OCI-LY7 (cell line): ENCODE measurements at places on chromosomes 7 and 10. TPM values are rescaled to one million over a fixed set of nuclear protein-coding genes. Genes with fewer than 3 reads are reported as not detected.

DNA sequence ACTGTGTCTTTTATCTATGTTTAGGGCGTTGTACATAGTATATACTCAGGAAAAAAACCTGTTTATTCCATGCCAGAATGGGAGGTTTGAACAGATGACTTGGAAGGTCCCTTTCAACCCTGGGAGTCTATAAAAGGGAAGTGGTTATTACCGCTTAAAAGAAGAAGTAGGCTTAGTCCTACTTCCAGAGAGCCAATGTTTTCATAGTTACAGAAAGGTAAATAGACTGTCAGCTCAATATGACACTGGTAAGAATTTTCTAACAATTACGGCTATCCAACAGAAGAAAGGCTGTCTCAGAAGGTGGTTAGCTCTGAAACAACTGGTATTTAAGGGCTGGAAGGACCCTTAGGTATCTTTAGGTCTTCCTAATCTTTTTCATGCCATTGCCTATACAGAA is 1.1 kb upstream of the TFAM start:
- peak; percentile 51 for DNase-seq

DNA sequence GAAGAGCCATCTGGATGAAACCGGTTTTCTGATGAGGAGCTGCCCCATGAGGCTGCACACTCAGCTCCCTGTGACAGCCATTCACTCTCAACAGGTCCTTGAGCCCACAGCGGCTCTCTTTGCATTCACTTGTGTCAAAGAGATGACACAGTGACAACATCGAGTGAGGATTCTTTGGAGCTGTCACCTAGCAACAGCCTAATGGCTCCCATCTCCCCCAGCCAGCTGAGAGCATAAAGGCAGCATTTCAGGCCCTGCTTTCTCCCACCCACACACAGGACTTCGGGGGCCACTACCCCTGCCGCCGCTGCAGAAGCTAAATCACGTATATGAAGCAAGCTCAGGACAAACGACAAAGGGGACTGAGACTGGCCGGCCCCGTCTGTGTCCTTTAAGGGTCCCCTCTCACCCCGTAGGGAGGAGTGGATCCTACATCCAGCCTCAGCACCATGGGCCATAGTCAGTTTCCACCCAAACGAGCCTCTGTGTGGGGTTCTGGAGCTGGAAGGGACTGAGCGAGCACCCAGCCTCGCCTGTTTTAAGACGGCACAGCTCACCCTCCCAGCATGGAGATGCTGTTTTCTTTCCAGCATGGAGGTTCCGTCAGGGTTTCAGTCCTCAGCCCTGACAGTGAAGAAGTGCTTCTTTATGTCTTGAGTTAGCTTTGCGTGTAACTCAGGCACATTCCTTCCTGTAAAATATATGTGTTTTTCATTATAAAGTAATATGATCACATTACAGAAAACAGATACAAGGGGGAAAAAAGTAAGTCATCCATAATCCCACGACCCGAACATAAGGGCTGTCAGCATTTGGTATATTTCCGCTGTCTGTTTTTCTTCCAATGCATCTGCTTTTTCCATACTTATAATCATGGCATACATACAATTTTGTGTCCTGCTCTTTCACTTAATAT is 4.9 kb downstream of the CPA4 start:
- DNase-seq = no peak

GRCh38 chr10:68202960-68203353 is 29.0 kb downstream of the ATOH7 start:
- no peak for DNase-seq

DNA sequence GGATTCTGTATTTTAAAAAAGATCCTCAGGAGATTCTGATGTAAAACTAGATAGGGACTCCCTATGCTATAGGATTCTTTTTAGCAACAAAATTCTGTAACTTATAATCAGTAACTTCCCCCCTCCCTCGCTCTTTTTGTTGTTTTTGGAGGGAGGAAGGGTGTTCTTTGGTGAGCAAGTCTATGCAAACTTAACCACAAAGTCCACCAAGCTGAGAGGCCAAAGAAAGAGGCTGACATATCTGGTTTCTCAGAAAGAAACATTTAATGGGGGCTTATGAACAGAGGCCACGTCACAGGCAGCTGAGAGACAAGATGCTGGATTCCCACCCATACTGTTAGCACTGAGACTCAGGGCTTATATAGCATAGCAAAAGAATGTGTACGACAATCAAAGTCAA is 14.3 kb upstream of the ABCB5 start:
- DNase-seq = no peak

GRCh38 chr7:140977741-140978140 is 37.0 kb downstream of the MRPS33 start:
- no peak for DNase-seq

DNA sequence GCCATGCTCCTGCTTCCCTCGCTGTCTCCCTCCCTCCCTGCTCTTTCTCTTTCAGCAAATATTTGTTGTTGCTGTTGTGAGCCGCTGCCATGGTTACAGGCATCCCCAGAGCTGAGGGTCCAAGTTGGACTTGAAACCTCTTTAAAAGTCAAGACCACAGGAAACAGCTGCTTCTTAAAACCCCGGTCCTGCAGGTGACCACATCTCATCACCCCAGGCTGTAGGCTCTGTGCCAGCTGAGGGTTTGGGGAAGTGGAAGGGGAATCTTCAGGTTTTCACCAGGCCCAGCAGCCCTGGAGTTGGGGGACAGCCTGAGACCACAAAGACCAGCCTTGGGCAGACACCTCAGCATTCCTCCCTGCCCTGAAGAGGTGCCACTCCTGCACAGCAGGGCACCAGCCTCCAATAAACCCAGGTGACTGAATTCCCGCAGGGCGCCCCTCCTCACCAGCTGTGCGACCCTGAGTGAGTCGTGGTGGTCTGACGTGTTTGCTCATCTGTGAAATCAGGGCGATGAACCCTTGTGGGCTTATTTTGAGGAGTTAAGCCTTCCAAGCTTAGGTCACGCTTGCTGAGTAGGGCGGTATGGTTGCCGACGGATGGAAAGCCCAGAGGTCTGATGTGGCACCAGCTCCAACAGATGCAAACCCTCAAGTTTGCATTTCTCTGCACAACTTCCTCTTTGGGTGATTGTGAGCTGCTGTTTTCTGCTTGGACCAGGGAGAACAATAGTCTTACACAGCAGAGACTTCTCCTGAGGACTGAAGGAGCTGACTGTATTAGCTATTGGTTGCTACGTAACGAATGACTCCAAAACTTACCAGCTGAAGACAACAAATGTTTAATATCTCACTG is 24.8 kb downstream of the NPTX2 start:
- peak; percentile 96 for DNase-seq

DNA sequence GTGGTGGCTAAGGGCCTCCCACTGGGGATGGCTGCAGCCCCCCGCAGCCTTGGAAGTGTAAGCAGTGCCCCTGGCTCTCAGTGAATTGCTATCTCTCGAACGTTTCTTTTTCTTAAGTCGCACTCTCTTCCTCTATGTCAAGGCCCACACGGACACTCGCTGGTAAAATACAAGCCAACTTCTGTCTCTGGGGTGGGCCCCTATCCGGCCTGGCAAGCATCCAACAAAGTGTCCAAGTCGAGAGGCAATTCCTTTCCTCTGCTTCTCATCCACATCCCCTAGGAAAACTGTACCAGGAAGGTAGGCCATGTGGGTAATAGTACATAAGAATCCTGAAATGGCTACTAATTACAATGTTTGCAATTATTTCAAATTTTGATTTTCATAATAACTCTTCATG is 194.9 kb upstream of the MGMT start:
- DNase-seq = no peak

- DNase-seq = peak; percentile 66
Measured at GRCh38 chr10:49161411-49161997, 26.7 kb downstream of the TMEM273 start.

DNA sequence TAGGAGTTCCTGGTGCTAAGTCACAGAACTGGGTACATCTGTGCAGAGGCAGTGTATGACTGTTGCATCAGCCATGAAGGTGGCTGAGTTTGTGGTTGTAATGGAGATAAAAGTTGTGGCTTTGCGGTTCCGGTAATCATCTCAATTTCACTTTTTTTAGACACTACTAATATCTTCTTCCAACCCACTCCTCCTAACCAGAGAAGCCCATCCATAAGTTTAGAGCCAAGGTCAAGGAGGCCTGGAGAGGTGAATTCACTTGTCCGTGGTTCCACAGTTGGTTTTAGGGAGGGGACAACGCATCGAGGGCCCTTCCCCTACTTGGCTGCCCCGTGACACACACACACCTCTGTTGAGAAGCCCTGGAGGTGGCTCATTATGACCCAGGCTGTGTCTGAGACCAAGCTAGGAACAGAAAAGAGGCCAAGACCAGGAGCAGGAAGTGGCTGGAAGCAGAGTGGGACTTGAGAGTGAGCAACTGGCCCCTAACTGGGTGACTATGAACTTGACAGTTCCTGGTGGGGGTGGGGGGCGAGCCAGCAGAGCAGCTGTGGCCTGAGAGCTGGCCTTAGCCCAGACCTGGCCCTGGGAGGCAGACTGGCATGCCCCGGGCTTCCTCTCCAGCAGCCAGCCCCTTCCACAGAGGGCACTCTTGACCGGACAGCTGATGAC is 66.8 kb upstream of the COL13A1 start:
- peak; percentile 22 for DNase-seq

- peak; percentile 70 for DNase-seq
Measured at GRCh38 chr10:84177541-84178141, 4.0 kb downstream of the GPR15LG start.

The NODAL gene
- total RNA-seq = not detected in 2 replicates

The STOX1 gene
- 2.5 and 2.6 TPM in 2 replicates for total RNA-seq
